AG20443 (cell line): ENCODE measurements at places on chromosomes 3 and 15.
A peak's percentile ranks its signal among the peaks of the same experiment; 100 is the strongest.

- DNase-seq, result no peak
These were observed 17.2 kb downstream of the EAF2 start for GRCh38 chr3:121852256-121852655.

- DNase-seq, result no peak
These were observed 52.4 kb upstream of the RGMA start for GRCh38 chr15:93141371-93141794.

DNA sequence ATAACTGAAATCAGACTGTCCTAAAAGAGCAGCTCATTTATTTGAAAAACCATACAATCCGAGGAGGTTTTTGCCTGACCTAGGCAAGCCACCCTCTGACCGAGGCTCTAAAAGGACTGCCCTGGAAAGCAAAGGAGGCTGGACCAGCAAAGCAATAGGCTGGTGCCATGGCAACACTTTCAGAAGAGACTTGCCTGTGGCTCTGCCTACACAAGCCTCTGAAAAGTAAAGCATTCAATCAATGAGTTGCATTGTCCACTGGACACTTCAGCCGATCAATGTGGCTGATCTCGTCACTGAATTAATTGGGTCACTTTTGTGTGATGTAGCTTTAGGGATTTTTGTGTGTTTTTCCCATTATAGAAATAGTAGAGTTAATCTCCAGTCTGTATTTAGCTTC, 99.1 kb upstream of the SEMA6D start:
- DNase-seq, result no peak

DNA sequence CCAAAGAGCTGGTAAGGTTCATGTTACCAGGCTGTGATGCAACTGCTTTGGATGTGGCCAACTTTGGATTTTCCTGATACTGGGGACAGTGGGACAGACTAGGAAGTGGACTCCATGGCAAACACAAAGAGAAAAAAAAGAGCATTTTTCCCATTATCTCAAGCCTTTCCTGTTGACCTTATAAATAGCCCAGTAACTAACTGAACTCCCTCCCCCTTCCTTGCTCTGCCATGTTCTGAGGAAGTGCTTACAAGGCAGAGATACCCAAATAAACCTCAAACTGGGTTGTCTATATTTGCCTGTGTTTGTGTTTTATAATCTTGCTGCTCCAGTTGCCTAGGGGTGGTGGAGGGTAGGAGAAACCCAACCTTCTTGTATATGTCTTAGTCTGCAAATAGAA, 27.3 kb upstream of the SLC9A9 start:
- no peak for DNase-seq

DNA sequence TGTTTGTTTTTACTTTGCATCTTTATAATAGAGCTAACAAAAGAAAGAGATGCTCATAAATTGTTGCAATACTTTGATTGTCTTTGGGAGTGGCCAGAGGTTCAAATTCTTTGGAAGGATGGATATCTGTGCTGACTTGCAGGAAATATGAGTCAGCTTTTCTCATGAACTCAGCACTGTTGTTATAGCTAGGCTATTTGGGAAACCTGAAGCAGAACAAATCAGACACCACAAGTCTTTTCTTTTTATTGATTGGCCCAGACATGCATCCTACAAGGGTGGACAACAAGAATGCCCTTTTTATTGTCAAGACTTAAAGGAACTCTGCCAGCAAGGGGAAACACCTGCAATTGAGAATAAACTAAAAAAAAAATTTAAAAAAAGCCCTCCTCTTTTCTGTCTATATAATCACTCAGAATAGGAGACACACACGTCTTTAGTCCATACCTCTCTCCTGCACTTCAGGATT, 4.6 kb upstream of the DENND4A start:
- peak; percentile 59 for DNase-seq

GRCh38 chr3:190345027-190345821, 23.0 kb upstream of the CLDN1 start:
- DNase-seq, result peak; percentile 65

GRCh38 chr3:160950542-160950941, 154.6 kb downstream of the B3GALNT1 start:
- no peak for DNase-seq

- DNase-seq, result peak; percentile 72
These were observed 55.4 kb downstream of the EOMES start for GRCh38 chr3:27666708-27667107.

DNA sequence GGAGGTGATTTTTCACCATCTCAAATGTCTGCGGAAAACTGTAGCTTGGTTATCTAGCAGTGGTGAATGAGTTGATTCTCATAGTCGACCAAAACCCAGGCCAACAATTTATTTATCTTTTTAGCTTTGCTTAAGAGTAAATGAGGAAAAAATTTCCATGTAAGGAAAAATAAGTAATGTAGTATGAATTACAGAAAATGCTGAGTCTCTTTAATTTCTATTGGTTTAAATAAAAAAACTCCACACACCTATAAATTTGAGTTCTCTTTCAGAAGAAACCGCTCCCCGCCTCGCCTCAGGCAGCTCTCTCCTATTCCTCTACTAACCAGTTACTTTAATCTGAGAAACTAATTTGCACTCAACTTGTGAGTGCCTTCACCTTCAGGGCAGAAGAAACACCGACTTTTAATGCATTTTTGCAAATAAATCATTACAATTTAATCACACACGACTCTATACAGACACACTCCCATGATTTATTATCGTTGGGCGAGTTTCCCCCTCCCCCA, 540 bp upstream of the RSRC1 start:
- no peak for DNase-seq

GRCh38 chr3:193051314-193051713, 133.7 kb upstream of the MB21D2 start:
- no peak for DNase-seq

DNA sequence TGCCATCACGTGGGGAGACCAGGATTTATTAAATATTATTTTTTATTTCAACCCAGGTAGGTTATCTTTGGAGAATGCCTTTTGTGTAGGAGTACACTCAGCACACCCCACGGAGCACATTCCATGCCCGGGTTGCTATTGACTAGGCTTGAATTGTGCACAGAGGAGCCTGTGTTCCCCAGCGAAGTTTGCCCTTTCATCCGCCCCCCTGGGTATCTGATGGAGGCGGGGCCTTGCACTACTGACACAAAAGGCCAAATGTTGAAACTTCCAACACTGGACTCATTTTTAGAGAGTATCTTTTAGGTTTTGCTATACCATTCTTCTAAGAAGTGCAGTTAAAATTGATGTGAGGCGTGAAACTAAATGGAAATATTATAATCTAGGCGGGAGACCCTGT, 39.3 kb upstream of the PPP4R2 start:
- no peak for DNase-seq

DNA sequence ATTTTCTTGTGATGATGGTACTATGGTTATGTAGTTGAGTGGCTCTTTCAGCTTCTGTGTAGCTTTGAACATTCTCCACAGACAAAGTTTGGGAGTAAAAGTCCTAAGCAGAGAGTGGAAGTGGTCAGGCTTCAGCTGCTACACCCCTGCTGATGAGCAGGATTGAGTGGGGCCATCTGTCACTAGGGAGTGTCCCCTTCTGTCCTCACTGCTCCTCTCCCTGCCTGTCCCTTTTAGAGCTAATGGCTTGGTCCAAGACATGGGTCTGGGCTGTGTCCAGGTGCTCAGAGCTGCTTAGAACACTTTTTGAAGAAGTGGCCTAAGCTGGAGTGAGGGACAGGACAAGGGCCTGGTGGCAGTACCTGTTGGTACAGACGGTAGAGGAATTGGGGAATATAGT, 15.1 kb downstream of the MYZAP start:
- DNase-seq, result no peak

DNA sequence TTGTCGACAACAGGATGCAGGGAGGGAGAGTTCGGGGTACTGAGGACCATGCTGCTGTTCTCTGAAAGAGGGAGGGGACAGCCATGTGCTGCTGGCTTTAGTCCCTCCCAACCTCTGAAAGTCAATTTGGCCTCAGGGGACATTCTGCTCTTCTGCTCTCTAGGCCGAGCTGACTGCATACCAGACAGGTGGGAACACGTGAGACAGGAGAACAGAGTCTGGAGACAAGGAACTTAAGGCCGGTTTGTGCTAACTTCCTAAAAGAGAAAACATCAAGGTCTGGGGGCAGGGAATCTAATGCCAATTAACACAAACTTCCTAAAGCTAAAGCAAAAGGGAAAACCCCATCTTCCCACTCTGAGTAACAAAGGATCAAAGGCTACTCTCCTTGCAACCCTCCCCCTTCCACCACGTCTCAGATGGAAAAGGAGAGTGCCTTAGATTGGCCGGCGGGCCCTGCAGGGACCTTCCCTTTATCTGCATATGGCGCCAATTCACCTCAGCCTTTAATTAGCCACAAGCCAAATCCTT, 41.0 kb downstream of the SLCO2A1 start:
- no peak for DNase-seq

GRCh38 chr15:91336687-91337086, 236.6 kb downstream of the SV2B start:
- no peak for DNase-seq

GRCh38 chr3:47605652-47606051, 27.0 kb upstream of the CSPG5 start:
- no peak for DNase-seq

DNA sequence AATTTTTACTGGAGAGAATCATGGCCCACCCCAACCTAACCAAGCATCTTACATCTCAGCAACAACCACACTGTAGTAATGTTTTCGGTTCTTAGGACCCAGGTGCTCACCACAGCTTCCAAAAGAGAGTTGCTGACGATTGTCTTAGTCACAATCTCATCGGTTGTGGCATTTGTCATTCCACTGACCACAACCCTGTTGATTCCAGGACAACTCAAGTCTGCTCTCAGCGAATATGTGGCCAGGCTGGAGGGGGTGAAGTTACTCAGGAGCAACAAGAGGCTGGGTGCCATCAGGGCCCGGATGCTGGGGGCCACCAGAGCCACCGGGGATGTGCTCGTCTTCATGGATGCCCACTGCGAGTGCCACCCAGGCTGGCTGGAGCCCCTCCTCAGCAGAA, 25.9 kb downstream of the GALNT15 start:
- DNase-seq, result peak; percentile 52

DNA sequence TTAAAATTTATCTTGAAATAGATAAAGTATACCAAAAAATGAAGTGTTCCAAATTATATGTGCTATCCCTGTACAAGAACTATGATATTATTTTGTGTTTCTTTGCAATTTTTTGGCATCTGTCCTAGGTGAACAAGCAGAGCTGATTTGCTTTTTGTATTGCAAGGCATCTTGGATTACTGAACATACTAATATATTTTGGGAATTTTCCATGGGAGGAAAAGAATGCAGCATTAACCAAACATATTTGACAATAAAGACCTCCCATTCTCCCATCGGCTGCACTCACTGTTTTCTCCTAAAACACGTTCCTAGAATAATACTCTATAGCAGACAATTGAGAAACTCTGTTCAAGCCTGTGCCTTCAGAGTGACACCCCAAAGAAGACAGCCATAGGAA, 265.1 kb upstream of the ALCAM start:
- DNase-seq, result no peak

DNA sequence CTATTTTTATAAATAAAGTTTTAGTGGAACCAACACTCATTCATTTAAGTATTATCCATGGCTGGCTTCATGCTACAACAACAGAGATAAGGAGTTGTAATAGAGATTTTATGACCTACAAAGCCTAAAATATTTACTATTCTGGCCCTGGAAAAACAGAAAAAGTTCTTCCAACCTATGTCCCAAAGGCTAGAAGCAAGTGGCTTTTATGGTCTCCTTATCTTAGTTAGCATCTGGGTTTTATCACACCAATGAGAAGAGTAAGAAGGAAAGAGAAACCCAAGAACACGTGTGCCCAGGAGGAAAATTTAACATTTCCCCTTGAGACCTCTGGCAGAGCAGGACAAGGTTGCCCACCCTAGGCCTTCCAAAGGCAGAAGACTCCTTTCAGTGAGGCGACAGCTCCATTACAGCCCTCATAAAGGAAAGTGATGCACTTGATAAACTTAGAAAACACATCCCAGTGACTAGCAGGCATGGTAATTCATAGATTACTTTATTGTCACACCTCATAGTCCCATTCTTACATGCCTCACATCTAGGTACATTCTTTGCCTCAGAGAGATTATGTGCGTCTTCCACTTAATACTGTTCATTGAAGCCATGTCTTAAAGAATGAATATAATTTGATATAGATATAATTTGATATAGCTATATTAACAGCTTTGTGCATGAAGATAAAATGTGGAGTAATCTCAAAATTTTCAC, 113.2 kb upstream of the ACP3 start:
- no peak for DNase-seq

GRCh38 chr3:87260270-87260669, 16.1 kb downstream of the POU1F1 start:
- peak; percentile 51 for DNase-seq

DNA sequence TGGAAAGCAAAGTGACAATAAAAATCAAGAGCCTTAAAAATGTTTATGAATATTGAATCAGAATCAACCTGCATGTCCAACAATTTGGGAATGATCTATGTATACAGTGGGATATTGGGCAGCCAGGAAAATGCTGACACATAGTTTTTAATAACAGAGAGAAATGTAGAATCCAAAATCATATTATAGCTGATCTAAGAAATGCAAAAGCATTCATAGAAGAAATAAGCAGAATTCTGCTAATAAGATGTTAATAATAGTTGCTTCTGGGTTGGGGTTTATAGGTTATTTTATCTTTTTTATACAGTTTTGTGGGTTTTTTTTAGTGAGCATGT, 15.1 kb downstream of the KIF9 start:
- no peak for DNase-seq

GRCh38 chr3:49104052-49104426, 518 bp downstream of the QARS1 start:
- no peak for DNase-seq

DNA sequence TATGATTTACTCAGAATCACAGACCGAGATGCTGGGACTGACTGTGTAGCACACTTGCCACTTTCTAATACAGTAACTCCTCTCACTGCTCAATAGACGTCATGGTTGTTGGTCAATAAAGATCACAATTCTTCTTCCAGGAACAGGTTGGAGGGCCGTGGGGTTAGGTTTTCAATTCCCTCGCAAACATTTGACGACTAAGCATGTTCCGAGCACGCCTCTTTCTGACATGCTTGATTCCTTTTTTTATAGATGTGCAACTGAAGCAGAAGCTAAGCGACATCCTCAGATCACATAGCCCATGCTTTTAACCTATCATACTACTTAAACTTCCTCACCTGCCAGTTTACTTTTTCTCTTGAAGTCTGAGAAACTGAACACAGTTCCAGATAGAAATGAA, 61.0 kb downstream of the GRM7 start:
- no peak for DNase-seq

- no peak for DNase-seq
These were observed 32.8 kb upstream of the ZNF385D start for GRCh38 chr3:21783839-21784238.

GRCh38 chr3:86991840-86992435, 989 bp upstream of the VGLL3 start:
- no peak for DNase-seq

- DNase-seq, result no peak
These were observed 326.6 kb upstream of the ALCAM start for GRCh38 chr3:105040026-105040622.

DNA sequence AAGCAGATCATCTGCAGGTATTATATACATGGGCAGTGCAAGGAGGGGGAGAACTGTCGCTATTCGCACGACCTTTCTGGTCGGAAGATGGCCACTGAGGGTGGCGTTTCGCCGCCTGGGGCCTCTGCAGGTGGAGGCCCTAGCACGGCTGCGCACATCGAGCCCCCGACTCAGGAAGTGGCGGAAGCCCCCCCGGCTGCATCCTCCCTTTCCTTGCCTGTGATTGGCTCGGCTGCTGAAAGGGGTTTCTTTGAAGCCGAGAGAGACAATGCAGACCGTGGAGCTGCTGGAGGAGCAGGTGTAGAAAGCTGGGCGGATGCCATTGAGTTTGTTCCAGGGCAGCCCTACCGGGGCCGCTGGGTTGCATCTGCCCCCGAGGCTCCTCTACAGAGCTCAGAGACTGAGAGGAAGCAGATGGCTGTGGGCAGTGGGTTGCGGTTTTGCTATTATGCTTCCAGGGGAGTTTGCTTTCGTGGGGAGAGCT, 639 bp downstream of the MKRN3 start:
- DNase-seq, result no peak
